Activated T-cell treated with anti-CD3 and anti-CD28 coated beads for 48 hours (primary cell): ENCODE measurements at places on chromosomes 2 and 18.

- DNase-seq, result no peak
These were observed 71.9 kb downstream of the CERS6 start for GRCh38 chr2:168528016-168528415.

- no peak for DNase-seq
These were observed 1657.0 kb downstream of the LRP1B start for GRCh38 chr2:140473851-140474250.

DNA sequence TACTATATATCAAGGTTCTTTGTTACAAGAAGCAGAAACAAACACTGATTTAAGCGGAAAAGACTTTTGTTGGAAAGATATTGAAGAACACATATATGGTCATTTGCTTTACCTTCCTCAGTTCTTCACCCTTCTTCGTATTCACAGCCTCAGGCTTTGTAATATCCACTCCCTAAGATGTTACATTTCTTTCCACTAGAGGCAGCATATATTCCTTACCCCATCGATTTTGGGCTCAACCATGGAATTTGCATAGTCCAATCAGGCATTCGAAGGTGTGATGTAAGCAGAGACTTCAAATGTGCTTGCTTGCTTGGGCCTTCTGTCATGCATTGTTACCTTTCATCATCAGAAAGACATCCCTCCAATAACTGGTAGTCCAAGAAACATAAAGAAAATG, 287.4 kb downstream of the PID1 start:
- no peak for DNase-seq

DNA sequence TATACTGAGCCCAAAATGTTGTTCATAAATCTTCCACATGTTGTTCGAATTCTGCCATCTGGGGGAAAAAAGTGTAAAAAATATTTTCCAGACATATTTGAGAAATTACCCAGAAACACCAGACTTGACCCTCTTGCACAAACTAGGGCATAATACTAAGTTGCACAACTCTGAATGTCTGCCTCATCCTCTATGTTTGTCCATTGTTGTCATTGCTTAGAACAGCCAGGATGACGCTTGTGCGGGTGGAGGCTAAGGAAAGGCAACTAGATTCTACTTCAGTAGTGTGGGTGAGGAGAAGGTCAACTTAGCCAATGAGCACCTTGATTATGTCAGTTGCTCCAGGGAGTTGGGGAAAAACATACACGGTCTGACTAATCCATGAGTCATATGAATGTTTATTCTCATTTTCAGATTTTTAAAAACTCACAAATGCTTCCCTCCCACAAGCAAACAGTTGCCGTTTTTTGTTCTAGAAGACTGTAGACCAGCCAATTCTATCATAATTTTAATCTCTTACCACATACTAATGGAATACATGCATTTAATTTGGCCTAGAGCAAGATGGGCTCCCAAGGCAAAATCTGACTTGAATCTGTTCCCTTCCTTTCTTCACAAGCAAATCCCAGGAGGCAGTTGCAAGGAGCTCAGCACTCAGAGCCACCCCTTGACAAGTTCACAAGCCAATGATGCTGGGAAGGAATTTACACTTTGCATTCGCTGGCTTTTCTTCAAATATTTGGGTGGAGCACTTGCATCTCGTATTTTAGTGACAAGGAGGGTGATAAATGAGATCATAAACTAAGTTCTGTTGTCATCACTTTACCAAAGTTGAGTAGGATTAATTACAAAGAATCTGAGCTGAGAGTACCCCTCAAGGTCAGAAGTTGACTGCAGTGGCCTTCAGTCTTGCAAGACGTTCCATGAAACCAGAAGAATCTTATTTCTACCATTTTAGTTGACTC, 163.2 kb upstream of the TWIST2 start:
- no peak for DNase-seq

DNA sequence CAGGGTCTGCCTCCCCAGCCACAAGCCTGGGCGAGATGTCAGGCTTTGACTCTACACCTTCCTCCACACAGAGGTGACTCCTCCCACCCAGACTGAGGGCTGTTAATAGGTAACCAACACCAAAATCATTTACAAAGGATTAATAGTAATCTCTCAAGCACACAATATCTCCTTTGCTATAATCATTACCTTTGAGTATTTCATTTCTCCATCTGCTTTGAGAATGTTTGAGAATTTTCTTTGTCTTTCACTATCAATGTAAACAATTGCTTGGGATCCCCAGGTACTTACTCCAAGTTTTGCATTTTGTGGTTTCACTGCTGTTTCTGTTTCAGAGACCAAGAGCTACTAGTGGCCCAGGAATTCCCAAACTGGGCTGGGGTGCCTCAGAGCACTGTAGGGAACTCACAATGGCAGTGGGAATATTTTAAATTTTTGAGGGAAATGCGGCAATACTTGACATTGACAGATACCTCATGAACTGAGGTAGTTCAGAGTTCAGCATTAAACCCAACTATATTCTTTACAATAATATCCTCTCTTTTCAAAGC, 166.4 kb upstream of the MGAT5 start:
- DNase-seq, result no peak

DNA sequence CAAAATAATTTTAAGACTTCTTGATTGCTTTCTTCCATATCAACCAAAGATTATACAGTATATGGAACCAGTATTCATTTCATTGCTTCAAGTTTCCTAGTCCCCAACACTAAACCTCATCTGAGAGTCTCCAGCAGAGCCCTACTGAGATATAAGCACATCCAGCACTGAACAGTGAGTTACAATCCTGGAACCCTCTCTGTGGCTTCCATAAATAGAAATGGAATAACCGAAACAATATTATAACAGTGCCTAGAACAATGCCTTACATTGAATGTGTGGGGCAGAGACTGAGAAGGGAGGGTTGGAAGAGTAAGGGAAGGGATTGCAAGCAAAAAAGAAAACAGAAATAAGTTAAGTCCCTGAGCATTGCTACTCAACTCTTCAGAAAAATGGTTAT, 18.9 kb downstream of the AAK1 start:
- no peak for DNase-seq

DNA sequence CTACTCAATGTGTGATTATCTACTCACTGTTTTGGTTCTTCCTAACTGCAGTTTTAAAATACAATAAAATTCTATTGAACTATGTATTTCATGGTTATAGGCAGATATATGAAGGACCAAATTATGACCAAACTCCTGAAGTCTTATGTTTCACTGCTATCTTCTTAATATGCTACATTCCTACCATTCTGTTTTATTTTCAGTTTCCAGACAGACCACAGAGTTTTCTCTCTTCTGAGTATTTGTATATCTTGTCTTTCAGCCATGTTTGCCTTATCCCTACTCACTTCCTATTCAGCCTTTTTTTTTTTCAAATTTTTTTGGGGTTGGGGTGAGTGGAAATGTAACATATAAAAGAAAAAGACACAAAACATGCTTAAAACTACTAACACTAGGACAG, 6.3 kb downstream of the RFTN2 start:
- no peak for DNase-seq

DNA sequence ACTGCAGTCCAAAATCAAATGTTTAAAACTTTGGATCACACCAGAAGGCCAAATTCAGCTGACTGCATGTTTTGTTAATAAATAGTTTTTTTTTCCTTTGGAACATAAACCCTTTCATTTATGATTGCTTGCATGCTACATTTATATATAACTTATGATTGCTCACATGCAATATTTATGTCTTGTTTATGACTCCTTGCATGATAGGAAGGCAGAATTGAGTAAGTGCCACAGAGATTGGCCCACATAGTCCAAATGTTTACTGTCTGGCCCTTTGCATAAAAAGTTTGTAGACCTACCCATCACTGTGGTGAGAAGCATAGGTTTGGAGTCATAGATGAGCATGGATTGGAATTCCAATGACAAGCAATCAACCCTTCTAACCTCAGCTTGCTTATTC, 30.8 kb downstream of the WDFY1 start:
- DNase-seq, result no peak
